ENCODE measurements at places on chromosomes 3 and 15.

DNA sequence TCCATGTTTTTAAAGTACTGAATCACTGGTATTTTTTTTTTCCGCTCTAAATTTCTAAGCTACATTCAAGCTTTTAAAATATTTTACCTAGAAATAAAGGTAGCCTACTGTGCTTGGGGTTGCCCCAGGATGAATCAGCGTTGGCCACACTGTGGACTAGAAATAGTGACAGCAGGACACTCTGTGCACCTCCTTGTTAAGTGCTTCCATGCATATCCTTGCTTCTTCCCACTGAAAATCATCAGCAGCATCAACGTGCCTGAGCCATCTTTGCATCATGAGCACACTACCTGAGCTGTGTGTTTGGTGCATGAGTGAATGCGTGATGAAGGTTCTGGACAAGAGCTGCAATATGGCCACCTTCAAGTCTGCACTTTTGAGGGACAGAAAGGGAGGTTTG, 142.0 kb upstream of the SLC2A2 start:
- DNase-seq, result no peak

DNA sequence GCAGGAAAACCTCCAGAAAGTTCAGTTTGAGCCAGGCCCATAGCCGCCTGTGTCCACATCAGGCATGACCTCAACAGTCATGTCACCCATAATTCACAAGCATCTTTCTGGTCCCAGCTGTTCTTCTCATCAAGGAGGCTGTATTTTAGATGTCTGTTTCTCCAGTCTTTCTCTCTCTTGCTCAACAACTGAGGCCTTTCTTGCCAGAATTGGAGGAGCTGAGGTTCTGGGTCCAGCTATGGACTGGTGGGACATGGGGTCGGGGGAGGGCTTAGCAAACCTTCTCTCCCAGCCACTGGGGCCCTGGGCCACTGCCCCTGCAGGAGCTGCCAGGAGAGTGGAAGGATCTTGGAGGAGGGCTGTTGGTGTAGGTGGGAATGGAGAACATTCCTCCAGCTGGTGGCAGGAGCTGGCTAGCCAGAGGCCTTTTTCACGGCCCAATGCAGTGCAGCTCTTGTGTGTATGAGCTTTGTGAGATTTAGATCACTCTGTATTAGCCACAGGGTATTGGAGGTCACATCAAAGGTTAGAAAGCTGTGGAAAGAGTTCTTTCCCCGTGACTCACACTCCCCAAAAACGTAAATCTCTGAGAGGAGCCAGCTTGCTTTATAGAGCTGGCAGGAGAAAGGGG, 23.5 kb downstream of the MAGEF1 start:
- DNase-seq, result no peak

GRCh38 chr3:117863146-117863545, 1153.6 kb downstream of the TUSC7 start:
- no peak for DNase-seq

- DNase-seq, result no peak
Observed at GRCh38 chr15:72579814-72580213, 74.7 kb upstream of the GOLGA6B start.

DNA sequence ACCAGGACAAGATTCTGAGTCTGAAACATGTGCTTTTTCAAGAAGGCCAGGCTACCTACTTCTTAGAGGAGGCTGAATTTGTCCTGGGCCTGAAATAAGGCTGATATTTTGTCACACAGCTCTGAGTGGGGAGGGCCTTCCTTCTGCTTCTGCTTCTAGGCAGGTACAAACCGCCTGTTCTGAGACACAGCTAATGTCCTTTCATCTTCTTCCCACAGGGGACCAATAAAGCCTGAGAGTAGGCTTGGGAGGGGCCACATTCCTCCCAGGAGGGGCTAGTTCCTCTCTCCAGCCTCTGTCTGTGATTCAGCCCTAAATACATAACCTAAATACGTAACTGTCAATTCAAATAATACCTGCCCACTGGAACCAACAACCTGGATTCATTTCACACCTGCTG, 34.8 kb downstream of the CRYGS start:
- no peak for DNase-seq
